ENCODE measurements at places on chromosomes 6 and 20.

- no peak for DNase-seq
Observed at GRCh38 chr20:50140339-50140859, 13.1 kb downstream of the PEDS1 start.

- DNase-seq, result no peak
Observed at GRCh38 chr20:61629602-61630390, 377.7 kb downstream of the CDH4 start.

DNA sequence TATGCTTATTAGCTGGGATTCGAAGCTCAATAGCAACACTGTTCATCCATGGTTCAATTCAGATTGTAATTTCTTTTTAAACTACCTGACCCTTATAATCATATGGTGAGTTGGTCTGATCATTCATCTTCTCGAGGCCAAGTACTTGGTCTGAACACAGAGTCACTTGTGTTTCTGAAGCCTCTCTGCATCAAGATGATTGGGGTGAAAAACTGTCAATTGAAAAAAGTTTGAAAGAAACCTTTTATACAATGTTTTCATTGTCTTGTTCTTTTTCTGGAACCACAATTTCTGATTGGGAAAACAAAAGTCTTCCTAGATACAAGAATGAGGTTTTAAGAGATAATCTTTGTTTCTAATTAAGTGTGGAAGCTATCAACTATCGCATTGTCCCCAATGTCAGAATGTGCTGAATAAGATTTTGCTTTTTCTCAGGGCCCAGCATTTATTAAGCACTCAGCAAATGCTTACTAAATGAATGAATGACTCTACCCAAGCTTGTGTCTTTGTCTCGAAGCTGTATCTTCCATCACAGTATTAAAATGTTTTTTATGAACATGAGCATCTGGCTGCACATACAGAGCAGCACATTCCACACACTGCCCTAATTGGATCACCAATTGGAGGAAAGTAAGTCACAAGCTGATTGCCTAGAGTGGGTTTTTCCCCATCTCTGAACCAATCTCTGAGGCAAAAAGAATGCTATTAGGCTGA is 45.0 kb upstream of the MOXD1 start:
- no peak for DNase-seq

DNA sequence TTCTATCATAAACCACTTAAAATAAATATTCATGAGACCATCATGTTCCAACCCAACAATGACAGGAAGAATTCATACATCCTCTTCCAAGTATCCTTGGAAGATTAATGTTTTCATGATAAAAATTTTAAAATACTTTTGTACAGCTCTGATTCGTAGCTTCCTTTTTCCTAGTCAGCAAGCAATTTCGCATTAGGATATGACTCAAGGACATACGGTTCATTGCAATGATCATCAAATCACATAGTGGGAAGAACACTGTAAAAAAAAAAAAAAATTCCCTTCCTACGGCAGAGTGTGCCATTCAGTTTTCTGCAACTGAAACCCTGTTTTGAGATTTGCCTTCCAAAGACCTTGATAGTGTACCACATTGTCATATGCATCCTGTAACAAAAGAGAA is 35.3 kb upstream of the GFOD1 start:
- no peak for DNase-seq

DNA sequence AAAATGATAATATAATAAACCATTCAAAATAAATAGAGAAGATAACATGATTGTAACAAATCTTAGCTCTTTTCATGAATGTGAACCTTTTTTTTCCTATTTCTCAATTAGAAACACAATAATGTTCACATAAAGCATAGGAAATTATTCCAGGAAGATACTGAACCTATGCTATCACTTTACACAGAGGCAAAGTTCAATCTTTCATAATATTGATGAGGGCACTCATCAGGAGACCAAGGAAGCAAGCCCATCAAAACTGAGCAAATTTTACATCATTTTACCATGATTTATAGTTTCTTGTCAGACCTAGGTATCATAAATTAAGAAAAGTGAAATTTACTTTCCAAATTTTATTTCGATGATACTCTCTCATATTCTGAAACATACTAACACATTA is 938.5 kb downstream of the TBC1D32 start:
- no peak for DNase-seq

GRCh38 chr6:56537223-56537770 is 105.4 kb downstream of the DST start:
- no peak for DNase-seq

GRCh38 chr6:108622641-108623298 is 62.1 kb downstream of the FOXO3 start:
- no peak for DNase-seq

DNA sequence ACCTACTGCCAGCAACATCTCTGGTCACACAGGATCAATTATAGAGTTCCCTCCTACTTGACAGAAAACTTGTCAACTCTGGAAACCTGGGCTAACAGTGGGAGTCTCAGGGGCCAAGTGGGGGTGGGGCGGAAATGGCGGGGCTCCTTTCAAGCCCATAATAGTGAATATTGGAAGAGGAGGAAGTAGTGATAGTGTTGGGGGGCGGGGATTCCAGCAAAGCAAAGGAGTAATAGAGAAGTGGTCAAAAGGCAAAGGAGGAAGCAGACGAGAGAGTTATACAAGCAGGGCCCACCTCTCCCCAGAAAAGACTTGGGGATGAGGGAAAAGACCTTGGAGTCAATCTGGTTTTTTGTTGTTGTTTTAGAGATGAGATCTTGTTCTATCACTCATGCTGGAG is 2.1 kb downstream of the DEF6 start:
- DNase-seq, result no peak

DNA sequence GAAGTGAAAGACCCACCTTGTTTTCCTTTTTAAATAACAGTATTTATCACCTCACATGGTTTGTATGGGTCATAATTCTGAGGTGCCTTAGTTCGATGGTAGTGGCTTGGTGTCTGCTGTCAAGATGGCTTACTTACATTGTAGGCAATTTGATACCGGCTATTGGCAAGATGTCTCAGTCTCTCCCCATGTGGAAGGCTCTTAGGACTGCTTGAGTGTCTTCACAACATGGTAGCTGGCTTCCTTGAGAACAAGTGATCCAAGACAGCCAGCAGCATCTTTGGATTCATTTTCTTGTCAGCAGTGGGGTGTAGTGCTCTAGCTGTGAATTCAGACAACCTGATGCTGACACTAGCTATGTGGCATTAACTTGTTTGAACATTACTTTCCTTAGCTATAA is 70.1 kb downstream of the CBFA2T2 start:
- DNase-seq, result no peak

DNA sequence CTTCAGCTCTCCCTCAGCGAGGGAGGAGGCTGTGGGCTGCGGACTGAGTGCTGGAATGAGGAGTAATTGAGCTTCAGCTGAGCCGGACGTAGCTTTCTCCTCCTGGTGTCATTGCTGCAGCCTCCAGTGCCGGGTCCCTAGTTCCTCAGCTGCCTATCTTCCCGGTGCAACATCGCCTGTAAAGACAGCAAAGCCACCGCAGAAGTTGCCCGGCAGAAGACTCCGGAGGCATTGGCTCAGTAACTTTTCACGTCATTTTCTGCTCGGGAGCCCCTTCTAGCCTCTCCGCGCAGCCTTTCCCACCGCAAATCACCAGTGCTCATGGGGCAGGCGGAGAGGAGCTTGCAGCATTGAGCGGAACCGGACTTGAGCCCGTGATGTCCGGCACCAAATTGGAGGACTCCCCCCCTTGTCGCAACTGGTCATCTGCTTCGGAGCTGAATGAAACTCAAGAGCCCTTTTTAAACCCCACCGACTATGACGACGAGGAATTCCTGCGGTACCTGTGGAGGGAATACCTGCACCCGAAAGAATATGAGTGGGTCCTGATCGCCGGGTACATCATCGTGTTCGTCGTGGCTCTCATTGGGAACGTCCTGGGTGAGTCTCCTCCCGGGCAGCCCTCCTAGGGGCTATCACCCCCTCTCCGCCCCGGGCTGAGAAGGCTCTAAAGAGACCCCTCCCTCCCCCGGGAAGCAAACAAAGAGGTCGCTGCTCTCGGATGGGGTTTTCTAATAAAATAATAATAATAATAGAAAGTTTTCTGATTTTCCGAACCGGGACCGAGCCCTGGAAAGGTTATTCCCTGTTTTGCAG is at the start of gene HCRTR2:
HCRTR2 (plus strand) TSS at position 305 of the 816 bp plus-strand sequence; CDS start at position 378, 73 bp downstream.
- DNase-seq, result no peak

DNA sequence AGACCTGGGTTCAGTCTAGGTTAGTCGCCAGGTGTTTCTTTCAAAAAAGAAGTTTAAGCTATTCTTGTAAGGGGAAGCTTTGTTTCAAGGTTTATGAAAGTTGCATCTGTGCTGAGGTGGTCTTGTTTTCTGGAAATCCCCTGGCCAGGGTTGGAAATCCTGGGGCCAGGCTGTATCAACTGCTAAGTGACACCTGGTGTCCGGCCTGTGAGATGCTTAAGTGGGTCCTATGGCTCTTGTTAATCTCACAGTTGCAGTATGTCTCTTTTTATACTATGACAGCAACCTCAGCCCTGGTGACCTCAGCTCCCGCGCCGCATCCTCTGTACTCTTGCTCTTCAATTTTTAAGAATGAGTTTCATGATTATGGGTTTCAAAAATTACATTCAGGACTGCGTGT is 72.0 kb downstream of the CHMP4B start:
- DNase-seq, result no peak

- no peak for DNase-seq
Observed at GRCh38 chr6:72376736-72377135, 245.1 kb upstream of the KCNQ5 start.

GRCh38 chr6:25042984-25043725 is 107.4 kb upstream of the RIPOR2 start:
- no peak for DNase-seq

DNA sequence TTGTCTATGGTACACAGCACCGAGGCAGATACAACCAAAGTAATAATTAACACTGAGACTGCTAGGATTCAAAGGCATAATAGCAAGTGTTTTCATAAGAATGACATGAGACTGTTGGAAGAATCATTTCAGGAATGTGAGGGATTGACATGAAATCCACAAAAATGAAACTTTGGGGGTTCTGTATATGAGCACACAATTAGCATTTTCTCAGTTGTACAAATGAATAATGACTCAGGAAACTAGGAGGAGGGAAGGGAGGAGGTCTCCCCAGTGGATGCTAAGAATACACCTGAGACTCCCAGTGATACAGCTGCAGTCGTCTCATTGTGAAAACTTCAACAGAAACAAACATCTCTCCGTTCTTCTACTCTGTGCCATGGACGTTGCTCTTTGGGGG is 428.4 kb upstream of the PLCB4 start:
- no peak for DNase-seq

- DNase-seq, result peak; percentile 97
Observed at GRCh38 chr20:60011512-60012507, 53.6 kb downstream of the CDH26 start.

DNA sequence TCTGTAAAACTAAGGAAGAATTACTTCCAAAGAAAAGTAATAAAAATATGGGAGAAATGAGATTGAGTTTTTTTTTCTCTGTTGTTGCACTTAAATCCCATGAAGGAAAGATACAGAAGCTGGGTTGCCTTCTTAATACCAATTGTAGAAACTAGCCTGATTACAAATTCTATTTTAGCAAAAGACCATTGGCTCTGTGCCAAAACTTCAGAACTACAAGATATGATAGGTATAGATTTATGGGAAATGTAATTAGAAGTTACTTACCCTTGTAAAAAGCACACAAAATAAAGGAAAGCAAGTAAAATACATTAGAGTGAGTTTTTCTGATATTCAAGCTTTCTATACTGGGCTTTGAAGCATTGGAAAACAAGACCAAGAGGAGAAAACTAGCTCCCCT is 73.5 kb upstream of the SCGN start:
- DNase-seq, result peak; percentile 20

- no peak for DNase-seq
Observed at GRCh38 chr6:4687989-4688947, 87.9 kb upstream of the CDYL start.

DNA sequence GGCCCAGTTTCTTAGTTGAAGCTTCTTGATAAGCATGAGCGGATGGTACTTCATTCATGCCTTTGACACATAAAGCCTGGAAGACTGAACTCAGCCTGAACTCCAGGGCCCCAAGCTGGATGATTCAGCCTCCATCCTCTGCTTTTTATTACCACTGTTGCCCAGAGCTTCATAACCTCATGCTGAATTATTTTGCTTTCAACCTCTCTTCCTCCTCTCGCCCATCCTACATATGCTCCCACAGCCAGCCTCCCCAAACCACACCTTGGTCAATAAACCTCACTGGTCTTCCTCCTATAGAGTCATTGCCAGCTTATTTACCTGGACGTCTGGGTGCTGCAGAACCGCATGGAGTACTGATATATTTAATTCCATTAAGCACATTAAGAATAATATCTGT is 59.4 kb downstream of the SLC35B3 start:
- DNase-seq, result no peak

GRCh38 chr6:111605100-111605751 is 452 bp downstream of the TRAF3IP2 start:
- DNase-seq, result peak; percentile 64

DNA sequence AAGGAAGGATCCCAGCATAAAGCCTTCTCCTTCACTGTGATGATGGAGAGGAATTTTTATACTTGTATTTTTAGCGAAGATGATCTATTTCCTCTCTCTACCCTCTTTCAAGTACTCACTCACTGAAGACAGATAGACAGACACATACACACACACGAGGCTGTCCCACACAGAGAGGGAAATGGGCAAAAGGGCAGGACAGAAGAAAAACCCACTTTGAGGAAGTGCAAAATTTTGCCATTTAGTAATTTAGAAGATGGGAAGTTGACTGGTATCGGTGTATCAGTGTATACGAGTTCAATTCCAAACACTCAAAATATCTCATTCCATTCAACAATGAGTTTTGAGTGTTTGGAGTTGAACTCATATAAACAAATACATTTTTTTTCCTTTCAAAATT is 30.9 kb downstream of the HEBP2 start:
- no peak for DNase-seq

GRCh38 chr6:89539779-89540178 is 98.8 kb downstream of the LYRM2 start:
- DNase-seq, result no peak

DNA sequence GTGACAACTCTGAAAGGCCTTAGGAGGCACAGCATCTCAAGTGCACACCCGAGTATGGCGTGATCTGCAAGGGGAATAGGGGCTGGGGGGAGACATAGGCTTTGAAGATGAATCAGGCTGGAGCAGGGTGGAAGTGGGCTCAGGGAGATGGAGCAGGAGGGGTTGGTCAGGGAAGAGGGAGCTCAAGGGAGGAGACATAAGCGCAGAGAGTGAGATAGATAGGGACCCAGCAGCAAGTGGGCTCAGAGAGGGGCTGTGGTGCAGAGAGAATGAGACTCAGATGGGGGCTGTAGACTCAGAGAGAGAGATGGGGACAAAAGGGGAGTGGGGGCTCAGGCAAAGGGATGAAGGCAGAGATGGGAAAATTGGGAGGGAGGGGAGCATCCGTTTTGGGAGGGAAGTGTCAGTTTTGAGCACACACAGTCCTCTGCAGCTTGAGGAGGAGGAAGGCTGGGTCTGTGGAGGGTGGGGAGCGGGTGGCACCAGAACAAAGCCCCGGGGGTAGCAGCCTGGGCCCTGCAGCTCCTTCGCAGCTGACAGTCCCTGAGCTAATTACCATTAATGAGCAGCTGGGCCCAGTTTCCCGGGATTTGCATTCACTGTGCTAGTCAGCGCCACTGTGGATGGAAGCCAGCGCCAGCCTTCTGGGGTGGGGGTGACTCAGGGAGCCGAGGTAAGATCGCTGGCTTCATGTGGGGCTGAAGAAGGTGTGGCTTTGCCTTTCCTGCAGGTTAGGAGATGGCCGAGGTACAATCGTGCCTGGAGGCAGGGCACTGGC is 18.7 kb downstream of the SRXN1 start:
- DNase-seq, result peak; percentile 63

Measured in NCI-H1105 treated with DMSO at 0.1 percent for 48 hours (cell line).